ENCODE measurements at places on chromosomes 1 and 21. TPM values are rescaled to one million over a fixed set of nuclear protein-coding genes. Genes with fewer than 3 reads are reported as not detected.

The LEFTY2 gene
- total RNA-seq: not detected

The ADORA1 gene
- not detected for total RNA-seq

The ZNF281 gene
- 17.3 TPM for total RNA-seq

The CD2 gene
- 186 TPM for total RNA-seq

The FOXO6 gene
- 0.66 TPM for total RNA-seq

Measured in naive thymus-derived CD4-positive, alpha-beta T cell (primary cell).